Left lung (tissue), 14 donors: ENCODE measurements at places on chromosomes 11 and 22. TPM values are rescaled to one million over a fixed set of nuclear protein-coding genes. Genes with fewer than 3 reads are reported as not detected.

- DNase-seq: no peak
Observed at GRCh38 chr22:50199829-50200460, 866 bp upstream of the SELENOO start.

DNA sequence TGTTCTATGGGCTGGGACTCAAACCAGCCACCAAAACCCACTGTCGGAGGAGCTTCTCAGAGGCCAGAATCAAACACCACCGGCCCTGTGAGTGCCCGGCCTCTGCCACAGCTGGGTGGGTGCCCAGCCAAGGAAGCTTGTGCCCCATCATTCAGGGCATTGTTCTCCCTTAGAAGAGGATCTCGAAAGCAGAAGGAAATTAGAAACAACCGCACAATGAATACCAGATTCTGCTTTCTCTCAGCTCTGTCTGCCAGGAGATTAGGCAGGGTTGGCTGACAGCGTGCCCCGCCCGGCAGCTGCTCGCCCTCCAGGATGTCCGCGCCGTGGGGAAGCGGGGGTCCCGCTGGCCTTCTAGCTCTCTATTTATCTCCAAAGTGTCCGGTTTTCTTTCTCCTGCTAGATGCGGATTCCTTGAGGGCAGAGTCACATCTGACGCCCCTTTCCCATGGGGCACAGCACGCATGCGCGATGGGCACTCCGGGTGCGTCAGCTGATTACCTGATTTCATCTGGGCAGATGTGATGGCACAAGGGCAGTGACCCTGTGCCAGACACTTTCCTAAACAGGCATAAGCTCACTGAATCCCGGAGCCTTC lies 25.5 kb downstream of the SCGB1A1 start:
- DNase-seq: peak; percentile 53

- no peak for DNase-seq
Observed at GRCh38 chr22:44413211-44413610, 84.8 kb downstream of the RTL6 start.

- no peak for DNase-seq
Observed at GRCh38 chr11:40405614-40406013, 1053.8 kb downstream of the LRRC4C start.

- DNase-seq: peak; percentile 66
Observed at GRCh38 chr22:17655289-17655688, 16.7 kb downstream of the BCL2L13 start.

DNA sequence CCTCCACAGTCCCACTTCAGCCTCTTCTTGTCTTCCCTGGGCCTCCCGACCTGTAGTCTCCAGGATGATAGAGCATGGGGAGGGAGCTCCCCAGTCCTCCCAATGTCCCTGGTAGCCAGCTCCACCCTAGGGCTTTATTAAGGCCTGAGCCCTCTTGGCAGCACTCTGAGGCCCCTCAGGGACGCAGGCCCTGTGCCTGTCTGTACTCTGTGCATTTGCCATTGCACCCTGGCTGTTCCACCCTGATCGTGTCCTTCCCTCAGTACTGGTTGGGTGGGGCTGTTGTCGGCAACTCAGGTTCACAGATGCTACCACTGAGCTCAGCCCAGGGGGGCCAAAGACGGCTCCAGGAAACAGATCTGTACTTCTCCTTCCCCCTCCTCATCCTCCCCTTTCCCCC lies 7.2 kb downstream of the SSTR3 start:
- DNase-seq: no peak

DNA sequence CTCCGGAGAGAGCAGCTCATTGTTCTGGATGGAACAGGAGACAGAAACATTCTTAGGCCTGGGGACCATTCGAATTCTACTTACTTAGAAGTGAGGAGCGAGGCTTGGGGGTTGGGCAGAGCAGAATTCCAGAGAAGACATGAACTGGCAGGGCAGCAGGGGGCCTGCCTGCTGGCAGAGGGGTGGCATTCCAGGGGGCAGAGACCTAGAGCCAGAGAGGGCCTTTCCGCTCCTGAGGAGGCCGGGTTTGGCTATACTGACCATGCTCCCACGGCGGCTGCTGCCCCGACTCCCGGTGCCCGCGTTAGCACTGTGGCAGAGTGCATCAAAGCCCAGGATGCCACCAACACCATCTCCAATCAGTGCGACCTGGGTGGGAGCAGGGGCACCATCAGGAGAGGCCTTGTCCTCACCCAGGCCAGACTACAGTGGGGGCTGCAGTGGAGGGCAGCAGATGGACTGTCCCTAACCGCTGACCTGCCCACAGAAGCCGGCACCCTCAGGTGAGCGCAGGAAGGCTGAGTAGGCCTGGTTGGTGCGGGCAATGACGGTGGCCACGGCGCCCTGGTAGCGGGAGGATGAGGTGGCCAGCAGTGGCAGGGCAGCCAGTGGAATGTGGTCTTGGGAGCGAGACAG lies 7.4 kb downstream of the PITPNM1 start:
- no peak for DNase-seq

DNA sequence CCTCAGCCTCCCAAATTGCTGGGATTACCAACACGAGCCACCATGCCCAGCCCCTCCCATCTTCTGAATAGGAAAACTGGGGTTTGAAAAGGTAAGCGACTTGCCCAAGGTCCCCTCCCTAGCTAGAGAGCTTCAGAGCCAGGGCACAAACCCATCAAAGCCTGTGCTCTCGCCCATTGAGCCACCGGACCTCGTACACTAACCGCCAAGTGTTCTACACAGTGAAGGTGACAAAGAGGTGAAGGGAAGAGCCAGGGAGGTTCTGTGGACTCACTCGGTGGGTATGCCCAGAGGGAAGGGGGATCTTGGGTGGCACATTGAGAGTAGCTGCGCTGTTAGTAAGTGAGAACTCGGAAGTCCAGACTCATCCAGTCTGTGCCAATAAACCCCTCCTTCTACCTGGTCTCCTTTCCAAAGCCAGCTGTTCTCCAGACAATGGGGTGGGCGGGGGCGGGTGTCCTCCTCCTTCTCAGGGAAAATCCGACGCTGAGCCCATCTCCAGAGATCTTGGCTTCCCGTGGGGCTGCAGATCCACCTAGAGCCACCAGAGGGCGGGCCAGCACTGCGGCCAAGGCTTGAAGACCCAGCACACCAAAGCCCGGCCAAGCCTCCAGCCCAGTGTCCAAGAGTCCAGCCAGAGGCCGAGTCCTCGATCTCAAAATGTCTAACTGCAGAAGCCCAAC lies 3.2 kb upstream of the RTN4RL2 start:
- peak; percentile 85 for DNase-seq

GRCh38 chr22:31122532-31123291 lies at the start of gene INPP5J:
INPP5J (plus strand) TSS chr22:31122966; CDS start chr22:31123015, 49 bp downstream.
- peak; percentile 75 for DNase-seq

Gene LRFN4
- 13.3 TPM for polyA plus RNA-seq

Gene XKR3
- polyA plus RNA-seq: not detected

Gene MS4A6E
- not detected for polyA plus RNA-seq
